Ovary (tissue), 10 donors: ENCODE measurements at places on chromosomes 11 and 22.

GRCh38 chr11:82826526-82826925 lies 73.7 kb downstream of the PRCP start:
- H3K27me3 ChIP-seq = no peaks in the 10 kb centered on the region
- H3K4me3 ChIP-seq = no peak overlapping the region
- no peak for DNase-seq

DNA sequence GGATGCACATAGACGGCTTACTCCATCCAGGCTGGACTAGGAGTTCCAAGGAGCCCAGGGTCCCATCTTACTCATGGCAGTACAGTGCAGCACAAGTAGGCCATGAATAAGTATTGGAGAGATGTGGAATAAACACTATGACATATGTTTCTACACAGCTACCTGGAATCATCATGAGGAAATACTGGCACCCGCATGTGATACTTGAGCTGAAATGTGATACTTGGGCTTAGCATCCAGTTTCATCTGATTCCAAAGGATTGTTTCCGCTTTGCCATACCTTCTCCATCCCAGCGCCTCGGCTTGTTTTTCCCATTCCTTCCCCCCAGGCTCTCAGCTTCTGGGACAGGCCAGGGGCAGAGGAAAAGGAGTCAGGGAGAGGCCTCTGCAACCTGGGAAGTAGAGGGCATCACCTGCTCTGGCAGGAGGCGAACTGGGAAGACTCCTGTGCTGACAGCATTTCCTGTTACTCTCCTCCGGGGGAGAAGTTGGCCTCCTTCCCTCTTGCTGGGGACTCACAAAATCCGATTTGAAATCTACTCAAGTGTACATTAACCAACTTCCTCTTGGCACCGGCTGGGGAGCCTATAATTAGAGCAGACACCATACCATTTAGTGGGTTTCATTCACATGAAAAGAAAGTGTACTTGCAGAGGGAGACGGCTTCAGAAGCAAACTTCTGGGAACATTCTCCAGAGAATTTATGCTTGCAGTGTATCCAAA lies 187.8 kb downstream of the MIAT start:
- no peak overlapping the region for H3K4me3 ChIP-seq
- H3K27me3 ChIP-seq = no peaks in the 10 kb centered on the region
- no peak overlapping the region for H3K27ac ChIP-seq
- no peak for DNase-seq

DNA sequence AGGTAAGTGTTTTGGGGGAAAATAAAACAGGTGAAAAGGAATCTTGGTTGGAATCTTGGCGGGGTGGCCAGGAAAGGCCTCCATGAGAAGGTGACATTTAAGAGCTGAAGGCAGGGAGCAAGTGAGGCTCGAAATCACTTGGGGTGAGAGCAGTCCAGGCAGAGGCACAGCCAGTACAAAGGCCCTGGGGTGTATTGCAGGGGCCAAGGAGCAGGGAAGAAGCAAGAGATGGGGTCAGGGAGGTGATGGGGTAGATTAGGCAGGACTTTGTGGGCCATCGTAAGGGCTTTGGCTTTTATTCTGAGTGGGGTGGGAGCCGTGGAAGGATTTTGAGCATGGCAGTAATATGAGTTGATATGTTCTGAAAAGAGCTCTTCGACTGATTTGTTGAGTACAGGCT lies 551.1 kb downstream of the MN1 start:
- H3K27ac ChIP-seq = no peak overlapping the region
- H3K36me3 ChIP-seq = no peaks in the 10 kb centered on the region
- DNase-seq = no peak
- no peaks in the 10 kb centered on the region for H3K27me3 ChIP-seq
- no peak overlapping the region for H3K4me3 ChIP-seq

GRCh38 chr11:44387825-44388224 lies 77.9 kb upstream of the ALX4 start:
- H3K27me3 ChIP-seq = no peaks in the 10 kb centered on the region
- no peak overlapping the region for H3K4me3 ChIP-seq
- H3K27ac ChIP-seq = no peak overlapping the region

DNA sequence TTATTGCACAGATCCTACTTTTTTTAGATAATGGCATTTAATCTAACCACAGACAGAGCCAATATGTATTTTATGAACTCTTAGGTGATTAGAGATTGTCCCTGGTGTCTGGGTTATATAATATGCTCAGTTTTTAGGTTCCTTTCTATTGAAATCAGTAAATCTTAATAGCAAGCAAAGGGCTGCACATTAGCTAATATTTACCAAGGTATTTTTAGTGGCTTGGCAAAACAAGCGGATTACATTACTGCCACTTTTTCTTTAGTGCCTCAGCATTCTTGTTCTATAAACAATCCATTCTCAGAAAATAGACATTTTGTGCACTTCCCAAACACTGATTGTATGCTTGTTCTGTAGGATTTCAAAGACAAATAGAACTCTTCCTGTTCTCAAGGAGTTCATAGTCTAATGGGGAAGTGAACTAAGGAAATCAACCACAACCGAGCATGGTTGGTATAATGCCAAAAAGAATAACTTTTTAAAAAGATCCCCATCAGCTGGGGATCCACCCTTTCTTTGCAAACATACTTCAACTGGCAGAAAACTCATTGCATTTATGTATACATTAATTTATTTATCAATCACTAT lies 23.8 kb downstream of the KCNJ1 start:
- H3K36me3 ChIP-seq = no peaks in the 10 kb centered on the region
- H3K4me3 ChIP-seq = no peak overlapping the region
- DNase-seq = no peak
- no peak overlapping the region for H3K27ac ChIP-seq
- no peaks in the 10 kb centered on the region for H3K27me3 ChIP-seq

- H3K27ac ChIP-seq = no peak overlapping the region
- no peaks in the 10 kb centered on the region for H3K4me1 ChIP-seq
- no peaks in the 10 kb centered on the region for H3K27me3 ChIP-seq
- H3K4me3 ChIP-seq = no peak overlapping the region
Measured at GRCh38 chr11:88596786-88597185, 259.2 kb upstream of the CTSC start.

GRCh38 chr11:126139111-126140091 lies 72.0 kb downstream of the RPUSD4 start:
- H3K4me3 ChIP-seq = no peak overlapping the region
- H3K27me3 ChIP-seq = no peaks in the 10 kb centered on the region
- H3K27ac ChIP-seq = peak overlapping the region; percentile 88
- peak; percentile 69 for DNase-seq

GRCh38 chr11:10158461-10158860 lies 135.6 kb downstream of the SBF2 start:
- H3K36me3 ChIP-seq = no peaks in the 10 kb centered on the region
- no peaks in the 10 kb centered on the region for H3K27me3 ChIP-seq
- H3K4me1 ChIP-seq = no peaks in the 10 kb centered on the region
- no peak for DNase-seq
- no peak overlapping the region for H3K4me3 ChIP-seq

- H3K4me3 ChIP-seq = no peak overlapping the region
- DNase-seq = no peak
Measured at GRCh38 chr11:66986178-66986545, 11.1 kb downstream of the C11orf86 start.

DNA sequence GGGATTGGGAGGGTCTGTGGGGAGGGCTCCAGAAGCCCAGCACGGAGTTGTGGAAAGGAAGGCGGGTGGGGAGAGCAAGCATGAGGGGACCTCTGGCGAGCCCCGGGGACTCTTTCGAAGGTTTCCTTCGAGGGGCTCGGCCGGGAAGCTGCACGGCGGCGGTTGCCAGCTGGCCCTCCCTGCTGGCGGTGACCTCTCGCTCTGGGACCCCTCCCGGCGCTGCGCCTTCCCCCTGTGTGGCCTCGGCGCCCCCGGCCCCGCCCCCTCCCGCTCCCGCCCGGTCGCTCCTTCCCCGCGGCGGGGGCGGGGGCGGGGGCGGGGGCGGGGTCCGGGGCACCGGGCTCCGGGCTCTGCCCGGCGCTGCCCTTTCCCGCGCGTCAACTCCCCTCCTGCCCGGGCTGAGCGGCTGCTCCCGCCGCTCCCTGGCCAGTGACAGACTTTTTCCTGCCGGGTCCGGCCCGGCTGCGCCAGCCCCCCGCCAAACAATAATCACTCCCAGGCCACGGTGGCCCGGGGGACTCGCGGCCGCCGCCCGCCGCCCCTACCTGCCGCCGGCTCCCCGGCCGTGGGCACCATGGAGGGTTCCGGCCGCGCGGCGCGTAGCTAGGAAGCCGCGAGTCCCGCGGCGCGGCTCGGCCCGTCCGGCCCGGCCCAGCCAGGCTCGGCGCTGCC lies 941 bp downstream of the CLCF1 start:
- H3K4me1 ChIP-seq = peaks cover 29% of the 10 kb centered on the region
- no peaks in the 10 kb centered on the region for H3K36me3 ChIP-seq
- H3K27me3 ChIP-seq = no peaks in the 10 kb centered on the region
- H3K4me3 ChIP-seq = peak overlapping the region; percentile 69
- peak; percentile 67 for DNase-seq
